ENCODE measurements at places on chromosomes 6 and 20.

DNA sequence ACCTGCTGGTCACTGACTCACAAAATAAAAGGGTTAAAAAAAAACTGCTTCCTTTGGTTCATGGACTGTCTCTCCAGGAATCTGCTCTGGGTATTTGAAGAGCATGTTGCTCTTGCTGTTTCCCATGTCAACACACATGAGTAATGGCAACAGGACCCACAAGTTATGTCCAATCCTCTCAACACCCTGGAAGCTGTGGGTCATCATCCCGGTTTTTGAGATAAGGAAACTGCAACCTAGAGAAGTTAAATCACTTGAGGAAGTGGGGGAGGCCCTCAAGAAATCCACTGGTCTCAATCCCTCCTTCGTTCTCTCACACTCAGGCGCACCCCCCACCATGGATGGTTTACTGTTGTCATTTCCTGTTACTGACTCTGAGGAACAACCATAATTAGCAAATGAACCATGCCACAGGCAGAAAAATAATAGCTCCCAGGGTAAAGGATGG, 12.4 kb downstream of the MAP1LC3A start:
- no peak for DNase-seq

DNA sequence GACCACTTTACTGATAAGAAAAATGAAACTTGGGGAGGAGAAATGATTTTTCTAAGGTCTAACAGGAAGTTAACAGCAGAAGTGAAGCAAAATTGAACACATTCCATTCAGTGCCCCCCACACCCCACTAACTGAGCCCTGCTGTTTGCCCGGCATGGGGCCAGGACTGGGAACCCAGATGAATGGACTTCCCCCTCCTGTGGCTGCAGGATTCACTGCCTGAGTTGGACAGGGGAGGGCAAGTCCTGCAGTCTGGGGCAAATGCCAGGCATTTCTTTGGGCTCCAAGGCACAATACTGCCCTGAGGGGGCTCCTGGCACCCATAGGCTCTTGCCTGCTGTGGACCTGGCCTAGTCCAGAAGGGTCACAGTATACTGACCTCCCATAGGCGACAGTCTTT, 28.3 kb downstream of the FYN start:
- DNase-seq, result no peak

DNA sequence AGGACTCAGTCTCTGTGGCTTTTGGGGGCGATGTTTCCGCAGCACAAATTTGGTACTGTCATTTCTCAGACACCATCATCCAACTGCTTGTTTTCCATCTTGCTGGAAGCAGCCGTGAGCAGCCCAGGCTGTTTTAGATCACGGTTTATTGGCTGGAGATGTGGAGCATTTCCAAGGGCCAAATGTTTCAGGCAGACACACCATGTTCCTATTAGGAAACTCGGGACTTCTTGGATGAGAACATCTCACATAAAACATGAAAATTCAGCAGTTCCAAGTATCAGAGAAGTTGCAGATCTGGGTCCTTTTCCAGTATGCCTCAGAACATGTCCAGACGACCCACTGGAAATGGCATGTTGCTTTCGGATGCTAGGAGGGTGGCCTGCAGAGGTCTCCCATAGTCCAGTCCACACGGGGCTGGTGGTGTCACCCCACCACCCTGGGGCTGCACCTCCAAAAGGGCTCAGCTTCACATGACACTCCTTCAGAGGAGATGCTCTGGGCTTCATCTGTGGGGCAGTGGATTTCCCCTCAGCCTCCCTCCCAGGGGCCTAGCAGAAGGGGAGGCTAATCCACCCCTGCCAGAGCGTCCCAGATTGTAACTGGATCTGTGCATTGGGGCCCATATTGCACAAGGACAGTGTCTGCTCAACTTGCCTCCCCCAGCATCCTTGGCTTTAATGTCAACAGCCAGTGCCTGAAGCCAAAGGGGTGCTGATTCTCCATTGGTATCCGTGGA, 176.3 kb downstream of the SCP2D1 start:
- no peak for DNase-seq

GRCh38 chr6:170347091-170347490, 40.5 kb downstream of the FAM120B start:
- DNase-seq, result no peak

GRCh38 chr6:44315516-44315915, 2.4 kb upstream of the AARS2 start:
- DNase-seq, result no peak

DNA sequence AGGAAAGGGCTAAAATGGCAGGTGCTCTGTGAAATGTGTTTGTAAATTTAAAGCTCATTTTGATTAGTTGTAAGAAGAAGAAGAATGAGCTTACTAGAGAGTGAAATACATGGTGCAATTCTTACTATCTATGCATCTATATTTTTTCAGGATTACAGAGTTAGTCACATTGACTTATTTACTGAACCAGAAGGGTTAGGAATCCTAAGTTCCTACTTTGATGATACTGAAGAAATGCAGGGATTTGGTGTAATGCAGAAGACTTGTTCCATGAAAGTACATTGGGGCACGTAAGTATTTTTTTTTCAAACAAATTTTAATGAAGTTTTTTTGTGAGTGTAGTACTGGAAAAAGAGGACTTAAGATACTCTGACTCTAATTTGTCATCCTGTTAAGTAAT, 99.3 kb downstream of the RTN4IP1 start:
- no peak for DNase-seq

DNA sequence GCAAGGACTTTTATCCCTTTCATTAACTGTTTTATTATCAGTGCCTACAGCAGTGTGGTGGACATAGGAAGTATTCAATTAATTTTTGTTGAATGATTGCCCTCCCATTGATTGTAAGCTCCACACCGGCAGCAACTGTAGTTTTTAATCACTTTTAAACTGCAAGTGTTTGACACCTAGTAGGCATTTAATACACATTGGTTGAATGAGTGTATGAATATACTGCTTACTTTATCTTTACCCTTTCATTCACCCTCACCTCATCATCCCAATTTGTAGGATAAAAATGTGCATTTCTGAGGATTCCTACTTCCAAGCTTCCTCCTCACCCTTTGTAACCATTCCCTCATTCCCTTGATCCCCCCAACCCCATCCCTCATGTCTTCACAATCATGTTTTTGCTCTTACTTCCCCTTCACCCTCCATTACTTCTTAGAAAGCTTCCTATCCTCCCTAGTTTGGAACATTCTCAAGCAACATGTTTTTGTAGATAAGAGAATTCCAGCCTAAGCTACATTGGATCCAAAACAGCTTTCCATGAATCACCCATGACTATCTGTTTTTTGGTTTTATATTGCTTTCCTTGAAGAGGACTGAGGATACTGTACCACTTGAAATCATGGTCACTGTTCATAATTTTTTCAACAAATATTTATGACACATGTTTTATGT, 955 bp upstream of the SLC26A8 start:
- peak; percentile 11 for DNase-seq

DNA sequence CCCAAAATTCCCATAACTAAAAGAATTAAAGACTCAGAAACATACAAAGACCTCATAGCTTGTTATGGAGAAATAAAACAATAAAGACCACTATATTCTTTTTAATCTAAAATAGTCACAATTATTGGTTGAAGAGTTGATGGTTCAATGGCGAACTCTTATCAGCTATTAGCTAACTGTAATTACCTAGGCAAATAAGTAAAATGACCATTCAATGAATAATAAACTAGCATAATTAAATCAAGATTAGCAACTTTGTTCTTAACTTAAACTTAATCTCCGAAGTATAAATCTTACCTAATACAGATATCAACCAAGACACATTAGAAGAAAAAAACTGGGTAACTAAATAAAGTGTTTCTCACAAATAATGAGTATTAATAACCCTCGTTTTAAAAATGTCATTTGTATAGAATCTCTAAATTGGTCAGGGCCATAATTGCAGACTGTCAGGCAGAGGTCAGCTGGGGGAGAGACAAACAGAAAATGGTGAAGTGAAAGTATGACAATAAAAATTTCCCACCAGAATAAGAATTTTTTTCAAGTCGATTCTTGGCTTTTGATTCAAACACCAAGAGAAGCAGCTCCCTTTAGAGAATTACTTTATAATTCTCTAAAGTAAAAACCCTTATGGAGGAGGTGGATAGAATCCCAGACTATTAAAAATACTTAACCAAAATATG, 1.7 kb downstream of the FKBP5 start:
- no peak for DNase-seq

GRCh38 chr20:40291493-40292135, 397.4 kb downstream of the MAFB start:
- DNase-seq, result no peak

DNA sequence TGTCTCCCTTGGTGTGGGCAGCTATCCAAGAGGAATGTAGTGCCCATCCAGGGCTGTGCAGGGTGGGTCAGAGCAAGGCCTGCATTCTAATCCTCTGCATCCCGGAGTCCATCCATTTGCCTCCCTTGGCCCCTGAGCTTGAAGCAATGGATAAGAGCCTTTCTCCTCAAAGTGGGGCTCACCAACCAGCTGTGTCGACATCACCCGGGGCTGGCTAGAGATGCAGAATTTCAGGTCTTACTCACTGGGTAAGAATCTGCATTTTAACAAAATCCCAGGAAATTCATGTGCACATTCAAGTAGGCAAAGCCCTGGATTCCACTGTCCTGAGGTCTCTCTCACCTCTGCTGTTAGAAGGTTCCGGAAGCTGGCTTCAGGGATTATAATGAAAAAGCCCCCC, 95.3 kb downstream of the MDGA1 start:
- no peak for DNase-seq

DNA sequence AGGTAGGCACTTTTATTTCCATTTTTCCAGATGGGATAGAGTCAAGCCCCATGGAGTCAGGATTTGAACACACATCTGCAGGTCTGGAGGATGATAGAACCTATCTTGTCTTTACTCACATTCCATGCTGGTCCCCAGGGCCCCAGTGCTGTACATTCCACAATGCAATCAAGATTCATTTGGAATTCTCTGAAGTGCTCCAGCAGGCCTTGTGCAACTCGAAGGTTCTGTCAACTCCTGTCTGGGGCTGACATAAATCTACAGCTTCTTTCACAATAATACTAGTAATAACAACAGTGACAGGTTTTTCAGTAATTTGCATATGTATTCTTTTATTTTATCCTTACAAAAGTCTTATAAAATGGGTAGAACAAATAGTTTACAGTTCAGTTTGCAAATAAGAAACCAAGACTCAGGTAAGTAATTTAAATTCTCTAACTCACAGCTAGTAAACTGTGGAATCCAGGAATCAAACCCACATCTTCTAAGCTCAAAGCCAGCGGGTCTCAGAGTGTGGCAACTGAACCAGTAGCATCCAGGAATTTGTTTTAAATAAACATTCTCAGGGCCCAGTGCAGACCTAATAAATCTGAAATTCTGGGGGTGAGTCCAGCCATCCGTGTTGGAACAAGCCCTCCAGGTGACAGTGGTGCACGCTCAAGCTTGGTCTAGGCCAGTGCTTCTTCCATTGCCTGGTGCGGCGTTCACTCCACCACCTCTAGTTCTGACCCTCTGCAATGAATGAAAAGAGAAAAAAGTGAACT, 137.0 kb upstream of the TNFAIP3 start:
- no peak for DNase-seq

GRCh38 chr6:14455876-14456648, 338.5 kb downstream of the CD83 start:
- DNase-seq, result no peak

DNA sequence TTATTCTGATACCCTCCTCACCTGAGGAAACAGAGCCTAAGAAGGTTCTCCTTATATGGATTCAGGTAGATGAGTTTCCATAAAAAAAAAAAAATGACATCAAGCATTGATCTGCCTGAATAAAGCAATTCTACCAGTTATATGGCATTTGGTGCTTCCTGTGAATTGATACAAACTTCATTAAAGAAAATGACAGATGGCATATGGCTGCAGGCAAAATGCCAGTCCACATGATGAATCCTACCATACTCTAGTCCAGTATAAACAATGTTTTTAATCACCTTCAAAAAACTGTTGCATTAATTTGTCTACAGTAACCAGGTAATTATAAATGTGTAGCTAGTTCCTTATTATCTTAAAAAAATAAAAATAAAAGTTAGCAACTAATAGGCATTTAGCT, 559.2 kb upstream of the FLRT3 start:
- DNase-seq, result no peak

GRCh38 chr6:54115966-54116365, 4.7 kb downstream of the MLIP start:
- no peak for DNase-seq

- no peak for DNase-seq
These were observed 38.9 kb upstream of the FILIP1 start for GRCh38 chr6:75532521-75532920.

GRCh38 chr20:24479106-24479505, 9.7 kb downstream of the SYNDIG1 start:
- no peak for DNase-seq

GRCh38 chr6:158249340-158249836, 62.9 kb upstream of the TULP4 start:
- DNase-seq, result no peak

- DNase-seq, result no peak
These were observed 6.4 kb downstream of the GATA5 start for GRCh38 chr20:62469352-62469751.

- no peak for DNase-seq
These were observed 101.7 kb upstream of the SASH1 start for GRCh38 chr6:148240861-148241477.

DNA sequence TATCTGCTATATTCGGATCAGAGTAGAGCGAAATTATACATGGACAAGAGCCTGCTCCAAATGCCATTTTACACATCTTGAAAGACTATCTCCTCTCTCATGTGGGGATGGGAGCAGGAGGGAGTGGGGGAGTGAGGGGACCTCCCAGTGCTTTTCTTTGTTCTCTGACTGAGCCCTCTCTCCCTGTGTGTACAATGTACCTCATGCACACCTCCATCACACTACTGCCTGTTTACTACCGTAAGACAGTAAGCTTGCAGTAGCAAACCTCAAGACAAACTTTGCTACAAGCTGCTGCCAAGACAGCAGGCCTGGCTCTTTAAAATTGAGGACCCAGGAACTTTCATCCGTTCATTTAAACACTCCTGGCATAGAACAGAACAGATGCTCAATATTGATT, 7.2 kb downstream of the NHSL1 start:
- DNase-seq, result no peak

DNA sequence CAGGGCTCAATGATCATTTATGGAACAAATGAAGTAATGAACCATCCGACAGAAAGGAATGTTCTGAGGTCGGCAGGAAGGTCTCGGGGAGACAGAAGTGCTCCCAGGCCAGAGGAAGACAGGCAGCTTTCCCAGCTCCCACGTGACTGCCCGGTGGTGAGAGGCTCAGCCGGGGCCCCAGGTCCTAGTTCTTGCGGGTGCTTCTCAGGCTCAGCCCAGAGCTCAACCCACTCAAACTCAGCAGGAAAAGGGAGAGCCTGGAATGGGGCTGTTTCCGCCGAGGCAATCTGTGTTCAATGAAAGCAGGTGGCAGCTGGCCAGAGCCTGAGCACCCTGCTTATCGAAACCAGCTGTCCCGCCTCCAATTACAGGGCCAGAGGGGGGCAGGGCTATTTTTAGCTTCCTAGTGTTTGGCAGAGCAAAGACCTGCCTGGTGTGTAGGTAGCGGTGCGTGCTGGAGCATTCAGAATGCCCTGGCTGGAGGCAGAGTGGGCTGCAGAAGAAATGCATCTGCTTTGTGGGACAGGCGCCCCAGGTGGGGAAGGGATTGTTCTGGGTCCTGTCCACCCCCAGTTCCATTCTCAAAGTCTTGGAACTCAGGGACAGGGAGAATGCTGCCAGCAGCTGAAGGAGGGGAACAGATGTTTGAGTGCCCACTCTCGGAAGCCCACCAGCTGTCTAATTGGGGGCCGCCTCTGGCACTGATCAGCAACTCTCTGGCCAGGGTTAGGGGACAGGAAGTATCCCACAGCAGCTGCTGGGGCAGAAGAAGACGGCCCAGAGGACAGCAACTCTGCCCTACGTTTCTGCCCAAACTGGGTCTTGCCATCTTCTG, 145.1 kb downstream of the PREX1 start:
- peak; percentile 100 for DNase-seq
